ENCODE measurements at places on chromosomes 12 and 14.

- no peak for DNase-seq
Measured at GRCh38 chr12:79959484-79959883, 24.6 kb upstream of the PPP1R12A start.

DNA sequence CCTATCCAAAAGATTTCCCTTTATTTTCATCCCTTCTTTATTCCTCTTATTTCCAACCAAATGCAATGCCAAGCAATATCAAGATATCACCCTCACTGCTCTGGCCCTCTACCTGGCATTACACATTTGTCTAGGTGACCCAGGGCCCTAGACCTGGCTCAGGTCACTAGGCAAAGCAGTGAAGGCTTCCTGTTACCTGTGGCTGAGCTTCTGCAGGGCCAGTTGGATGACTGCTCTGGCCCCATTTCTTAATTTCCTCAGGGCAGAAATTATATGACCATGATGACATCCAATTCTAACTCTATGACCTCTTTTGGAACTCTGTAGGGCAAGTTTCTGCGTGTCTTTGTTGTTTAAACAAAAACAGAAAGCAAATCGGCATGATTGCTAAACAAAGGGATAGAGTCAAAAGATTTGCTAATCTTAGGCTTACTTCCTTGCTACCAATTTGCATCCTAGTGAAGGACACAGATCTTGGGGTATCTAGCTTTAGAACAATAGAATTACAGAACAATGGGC is 7.4 kb upstream of the CCDC198 start:
- DNase-seq: no peak

GRCh38 chr12:46430340-46430948 is 57.9 kb upstream of the SLC38A2 start:
- no peak for DNase-seq

- DNase-seq: no peak
Measured at GRCh38 chr14:44609201-44609600, 102.1 kb upstream of the FSCB start.

DNA sequence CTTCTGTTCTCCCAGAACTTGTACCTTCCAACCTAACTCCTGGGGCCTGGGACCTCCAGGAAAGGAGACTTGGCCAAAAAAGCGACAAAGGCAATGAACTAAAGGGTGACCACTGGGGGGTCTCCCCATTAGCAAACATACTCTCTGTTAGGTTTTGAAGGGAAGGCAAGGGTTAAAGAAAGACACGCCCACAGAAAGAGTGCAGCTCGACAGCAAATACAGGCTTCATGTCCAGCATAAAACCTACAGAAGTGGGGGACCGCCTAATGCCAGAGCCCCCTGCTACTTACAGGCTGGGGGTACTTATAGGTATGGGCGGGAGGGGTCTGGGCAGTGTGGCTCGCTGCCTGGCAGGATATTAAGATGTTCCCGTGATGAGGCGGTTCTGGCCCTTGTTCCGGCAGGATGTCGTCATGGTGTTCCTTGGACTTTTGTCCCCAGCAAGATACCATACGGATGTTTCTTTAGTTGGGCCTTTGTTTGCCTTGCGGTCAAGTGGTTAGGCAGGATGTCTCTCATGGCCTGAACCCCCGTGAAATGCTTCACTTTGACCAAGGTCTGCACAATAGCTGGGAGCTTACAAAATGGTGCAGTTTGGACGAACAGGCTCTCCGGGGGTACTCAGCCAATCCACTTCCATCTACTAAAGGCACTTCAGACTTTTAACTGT is 53.4 kb downstream of the PRMT8 start:
- DNase-seq: no peak

DNA sequence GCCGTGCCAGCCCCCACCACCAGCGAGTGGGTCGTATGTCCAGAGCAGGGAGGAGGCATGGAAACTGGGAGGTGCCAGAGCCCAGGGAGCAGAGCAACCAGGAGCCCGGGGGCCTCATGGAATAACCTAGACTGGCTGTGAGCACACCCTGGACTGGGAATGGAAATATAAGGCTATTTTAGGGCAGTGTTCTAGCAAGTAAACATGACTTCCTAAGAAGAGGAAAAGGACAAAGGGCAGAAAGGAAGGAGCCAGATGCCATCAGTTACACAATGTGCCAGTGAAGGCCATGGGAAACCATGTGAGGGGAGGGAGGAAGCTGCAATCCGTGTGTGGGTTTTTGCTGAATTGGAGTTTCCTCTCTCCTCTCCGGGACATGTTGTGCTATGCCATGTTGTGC is 18.7 kb upstream of the CPM start:
- DNase-seq: no peak

DNA sequence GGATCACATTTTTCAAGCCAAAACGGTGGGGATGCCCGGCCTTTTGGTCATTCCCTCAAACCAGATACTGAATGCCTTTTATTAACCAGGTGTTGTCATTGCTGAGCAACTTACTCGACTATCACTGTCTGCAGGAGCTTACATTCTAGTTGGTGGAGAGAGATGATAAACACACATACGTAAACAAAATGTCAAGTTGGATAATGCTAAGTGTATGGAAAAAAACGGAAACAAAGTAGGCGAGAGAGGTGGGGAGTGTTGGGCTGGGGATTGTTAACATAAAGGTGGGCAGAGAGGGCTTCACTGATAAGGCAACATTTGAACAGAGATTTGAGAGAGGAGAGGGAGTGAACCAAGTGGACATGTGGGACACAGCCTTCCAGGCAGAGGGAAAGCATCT is 4.5 kb downstream of the C12orf43 start:
- DNase-seq: no peak

GRCh38 chr14:59632381-59632780 is 55.8 kb upstream of the CCDC175 start:
- peak; percentile 45 for DNase-seq

GRCh38 chr12:56080556-56081138 is 682 bp downstream of the ERBB3 start:
- DNase-seq: peak; percentile 68

DNA sequence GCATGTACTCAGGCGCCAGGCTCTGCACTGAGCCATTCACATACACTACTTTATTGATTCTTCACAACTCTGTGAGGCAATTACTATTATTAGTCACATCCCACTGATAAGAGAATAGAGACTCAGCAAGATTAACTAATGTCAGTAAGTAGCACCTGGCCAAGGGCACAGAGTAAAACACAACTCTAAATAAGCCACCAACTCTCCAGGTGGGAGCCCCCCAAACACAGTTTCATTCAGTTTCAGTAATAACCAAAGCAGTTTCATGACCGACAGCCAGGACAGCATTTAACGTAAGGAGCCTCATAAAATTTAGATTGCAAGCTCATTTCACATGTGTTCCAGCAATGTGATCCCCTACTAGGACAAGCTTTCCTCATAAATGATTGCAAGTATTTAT is 323.1 kb upstream of the CCDC196 start:
- no peak for DNase-seq

DNA sequence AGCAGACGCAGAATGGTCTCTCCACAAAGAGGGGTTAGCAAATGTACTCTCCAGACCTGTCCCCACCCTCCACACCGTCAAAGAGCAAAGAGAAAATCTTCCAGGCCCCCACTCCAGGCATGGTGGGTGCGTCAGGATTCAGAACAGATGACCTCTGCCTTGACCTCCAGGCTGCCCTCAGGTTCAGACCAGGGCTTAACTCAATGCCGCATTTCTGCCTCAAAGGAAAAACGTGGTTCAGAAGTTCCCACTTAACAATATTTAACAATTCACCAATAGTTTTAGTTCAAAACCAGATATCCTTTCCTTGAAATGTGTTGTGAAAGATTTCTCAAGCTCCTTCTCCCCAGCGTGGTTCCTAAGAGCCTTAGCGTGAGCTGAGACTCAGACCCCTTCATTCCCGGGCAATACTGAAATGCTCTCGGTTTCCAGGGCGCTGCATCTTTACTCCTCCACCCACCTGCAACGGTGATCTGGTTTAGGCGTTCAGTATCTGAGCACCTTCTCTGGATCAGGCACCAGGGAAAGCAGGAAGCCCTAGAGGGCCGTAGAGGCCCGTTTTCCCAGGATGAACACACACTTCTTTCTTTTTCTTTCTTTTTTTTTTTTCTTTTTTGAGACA is 22.9 kb downstream of the HSP90AA1 start:
- no peak for DNase-seq

- no peak for DNase-seq
Measured at GRCh38 chr12:107679336-107679735, 6.3 kb upstream of the PWP1 start.

GRCh38 chr14:56294128-56294527 is 175.9 kb downstream of the PELI2 start:
- DNase-seq: peak; percentile 11

DNA sequence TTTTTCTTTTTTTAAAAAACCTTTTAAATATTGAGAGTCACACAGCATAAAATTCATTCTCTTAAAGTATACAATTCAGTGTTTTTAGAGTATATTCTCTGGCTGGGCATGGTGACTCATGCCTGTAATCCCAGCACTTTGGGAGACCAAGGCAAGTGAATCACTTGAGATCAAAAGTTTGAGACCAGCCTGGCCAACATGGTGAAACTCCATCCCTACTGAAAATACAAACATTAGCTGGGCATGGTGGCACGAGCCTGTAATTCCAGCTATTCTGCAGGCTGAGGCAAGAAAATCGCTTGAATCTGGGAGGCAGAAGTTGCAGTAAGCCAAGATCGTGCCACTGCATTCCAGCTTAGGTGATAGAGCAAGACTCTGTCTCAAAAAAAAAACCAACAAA is 68.4 kb upstream of the BCAT1 start:
- no peak for DNase-seq

- DNase-seq: no peak
Measured at GRCh38 chr12:18391151-18391550, 129.8 kb downstream of the PIK3C2G start.
